ENCODE measurements at places on chromosomes 7 and 10.
A peak's percentile ranks its signal among the peaks of the same experiment; 100 is the strongest.

GRCh38 chr10:98138031-98138430 lies 3.6 kb downstream of the R3HCC1L start:
- no peak for DNase-seq

- DNase-seq, result no peak
Measured at GRCh38 chr7:25359471-25360059, 131.3 kb upstream of the NPVF start.

GRCh38 chr7:67753891-67754290 lies 757.3 kb downstream of the TYW1 start:
- DNase-seq, result no peak

DNA sequence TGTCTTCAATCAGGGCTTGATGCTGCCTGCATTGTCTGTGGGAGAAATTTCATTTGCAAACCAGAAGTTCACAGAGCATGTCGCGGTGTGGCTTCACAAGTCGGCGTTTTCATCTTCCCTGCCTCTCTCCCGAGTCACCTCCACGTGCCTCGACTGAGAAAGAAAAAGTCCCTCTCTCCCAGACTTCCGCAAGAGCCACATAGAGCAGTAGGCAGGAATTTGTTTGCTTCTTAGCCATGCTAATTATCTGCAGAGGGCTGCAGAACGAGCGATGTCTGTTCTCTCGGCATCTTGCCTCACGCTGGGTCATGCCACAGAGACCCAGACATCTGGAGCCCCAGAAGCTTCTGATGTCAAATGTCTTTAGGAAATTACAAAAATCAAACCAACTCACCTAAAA lies 272.2 kb downstream of the TCF7L2 start:
- no peak for DNase-seq

GRCh38 chr7:90657481-90657880 lies 61.4 kb downstream of the CDK14 start:
- DNase-seq, result no peak

DNA sequence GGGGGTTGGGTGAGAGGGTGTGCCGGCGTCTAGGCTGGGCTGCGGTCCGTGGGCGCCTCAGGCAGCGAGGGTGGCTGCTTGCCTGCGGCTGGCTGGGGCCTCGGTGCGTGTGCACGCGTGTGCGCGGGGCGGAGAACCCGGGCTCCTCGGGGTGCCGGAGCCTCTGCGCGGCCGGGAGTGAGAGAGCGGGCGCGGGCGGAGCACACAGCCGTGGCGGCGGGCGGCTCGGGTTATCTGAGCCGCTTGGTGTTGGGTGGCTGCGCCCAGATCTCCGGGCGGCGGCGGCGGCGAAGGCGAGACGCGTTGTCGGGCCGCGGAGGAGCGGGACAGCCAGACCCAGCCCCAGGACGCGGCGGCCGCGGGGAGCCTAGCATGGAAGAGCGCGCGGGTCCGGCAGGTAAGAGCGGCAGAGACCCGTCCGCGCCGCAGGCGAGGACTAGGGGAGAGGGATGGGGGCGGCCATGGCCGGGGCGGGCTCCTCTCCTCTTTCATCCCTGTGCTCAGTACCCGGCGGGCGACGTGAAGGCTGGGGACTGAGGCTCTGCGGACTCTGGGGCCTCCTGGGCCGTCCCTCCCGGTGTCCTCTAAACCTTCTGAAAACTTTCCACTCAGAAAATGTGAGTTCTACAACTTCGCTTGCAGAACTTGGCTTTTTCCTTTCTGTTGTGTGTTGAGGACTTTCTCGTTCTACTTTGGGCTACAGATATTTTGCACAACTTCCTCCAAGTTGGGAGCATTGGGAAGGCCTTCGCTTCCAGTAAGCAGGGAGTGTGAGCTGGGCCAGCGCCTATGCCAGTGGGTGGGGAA lies 9.8 kb upstream of the PAX2 start:
- DNase-seq, result no peak

GRCh38 chr10:114709984-114710383 lies 51.9 kb upstream of the ABLIM1 start:
- no peak for DNase-seq

DNA sequence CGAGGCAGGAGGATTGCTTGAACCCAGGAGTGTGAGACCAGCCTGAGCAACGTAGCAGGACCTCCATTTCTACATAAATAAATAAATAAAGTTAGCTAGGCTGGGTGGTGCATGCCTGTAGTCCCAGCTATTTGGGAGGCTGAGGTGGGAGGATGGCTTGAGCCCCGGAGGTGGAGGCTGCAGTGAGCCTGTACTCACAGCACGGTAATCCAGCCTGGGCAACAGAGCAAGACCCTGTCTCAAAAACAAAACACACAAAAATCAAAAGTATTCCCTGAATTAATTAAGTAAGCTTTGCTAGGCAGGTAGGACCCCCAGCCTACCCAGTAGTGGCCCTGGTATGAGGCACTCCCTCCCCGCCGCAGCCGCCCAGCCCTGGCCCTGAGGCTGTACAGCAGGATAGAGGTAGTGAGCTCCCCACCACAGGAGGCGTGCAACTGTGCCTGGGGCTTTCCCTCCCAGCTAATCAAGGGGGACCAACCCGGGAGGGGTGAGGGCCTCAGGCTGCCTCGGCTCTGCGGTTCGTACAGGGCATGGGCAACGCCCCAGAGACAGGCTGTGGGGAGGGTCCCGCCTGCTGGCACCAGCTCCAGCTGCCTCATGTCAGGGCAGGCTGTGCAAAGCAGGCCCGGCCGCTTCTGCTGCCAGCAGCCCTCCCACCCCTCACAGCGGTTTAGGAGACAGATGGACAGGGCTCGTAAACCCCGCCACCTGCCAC lies 1.0 kb upstream of the CYP2W1 start:
- peak; percentile 97 for DNase-seq

GRCh38 chr10:4344492-4344994 lies 481.5 kb upstream of the AKR1E2 start:
- peak; percentile 2 for DNase-seq

- DNase-seq, result no peak
Measured at GRCh38 chr7:156897673-156898072, 4.7 kb upstream of the LMBR1 start.

GRCh38 chr7:86768394-86768793 lies 124.7 kb downstream of the GRM3 start:
- no peak for DNase-seq

DNA sequence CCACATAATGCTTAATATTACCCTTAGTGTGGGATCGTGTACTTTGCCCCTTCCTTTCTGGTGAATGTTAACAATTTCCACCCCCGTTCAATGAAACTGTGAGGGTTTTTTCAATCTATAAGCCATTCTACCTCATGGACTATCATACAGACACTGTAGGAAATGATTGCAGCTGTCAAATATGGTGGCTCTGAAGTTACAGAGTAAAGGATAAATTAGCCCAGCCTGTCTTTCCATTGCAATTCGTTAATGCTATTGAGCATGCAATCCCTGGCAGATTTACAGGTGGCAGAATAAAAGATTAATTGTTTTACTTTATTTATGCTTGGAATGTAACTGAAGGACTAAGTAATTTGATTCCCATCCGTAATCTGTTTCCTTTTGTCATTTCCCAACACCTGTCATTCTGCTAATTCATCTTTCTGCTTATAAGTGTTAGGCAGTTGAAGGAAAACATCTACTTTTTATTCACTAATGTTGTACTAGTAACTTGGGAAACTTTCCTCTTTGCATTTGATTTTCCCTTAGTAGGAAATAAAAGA lies 1211.6 kb upstream of the LRRN3 start:
- no peak for DNase-seq

- no peak for DNase-seq
Measured at GRCh38 chr10:132532749-132533560, 4.6 kb upstream of the INPP5A start.

- DNase-seq, result no peak
Measured at GRCh38 chr7:13880789-13881188, 108.7 kb downstream of the ETV1 start.

DNA sequence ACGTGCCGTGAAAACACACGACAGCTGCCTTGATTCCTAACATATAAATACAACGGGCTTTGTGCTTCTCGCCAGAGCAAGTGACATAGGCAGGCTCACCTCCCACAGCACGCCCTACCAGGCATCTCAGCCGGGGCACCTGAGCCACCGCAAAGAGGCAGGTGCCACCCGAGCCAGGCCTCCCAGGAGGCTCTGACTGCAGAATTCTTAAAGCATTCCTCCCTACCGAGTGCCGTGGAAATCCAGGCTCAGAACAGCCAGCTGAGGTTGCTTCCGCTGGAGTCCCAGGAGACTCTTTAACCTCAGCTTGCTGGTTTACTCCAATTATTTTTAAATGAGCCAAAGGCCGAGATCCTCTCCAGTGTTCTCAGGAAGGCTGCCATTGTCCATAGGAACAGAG lies 206.5 kb downstream of the USP6NL start:
- peak; percentile 25 for DNase-seq

GRCh38 chr7:78175330-78176100 lies 376.9 kb downstream of the PHTF2 start:
- no peak for DNase-seq

DNA sequence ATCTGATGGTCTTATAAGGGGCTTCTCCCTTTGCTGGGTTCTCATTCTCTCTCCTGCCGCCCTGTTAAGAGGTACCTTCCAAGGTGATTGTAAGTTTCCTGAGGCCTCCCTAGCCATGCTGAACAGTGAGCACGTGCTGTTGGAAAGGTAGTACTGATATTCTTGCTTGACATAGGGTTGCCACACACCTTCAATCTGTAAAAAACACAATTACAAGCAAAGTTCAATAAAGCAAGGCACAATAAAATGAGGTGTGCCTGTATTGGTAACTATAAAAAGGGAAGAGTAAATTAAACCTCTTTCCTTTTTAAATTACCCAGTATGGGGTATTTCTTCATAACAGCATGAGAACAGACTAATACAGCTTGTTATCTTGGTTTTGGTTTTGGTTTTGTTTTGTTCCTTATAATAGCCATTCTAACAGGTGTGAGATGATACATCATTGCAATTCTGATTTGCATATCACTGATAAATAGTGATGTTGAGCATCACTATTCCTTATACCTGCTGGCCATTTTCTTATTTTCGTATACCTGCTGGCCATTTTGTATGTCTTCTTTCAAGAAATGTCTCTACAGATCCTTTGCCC lies 164.9 kb upstream of the TRIM24 start:
- DNase-seq, result no peak

- no peak for DNase-seq
Measured at GRCh38 chr10:2120746-2121145, 383.4 kb upstream of the ADARB2 start.
